ENCODE measurements at places on chromosomes 3 and 15. TPM values are rescaled to one million over a fixed set of nuclear protein-coding genes. Genes with fewer than 3 reads are reported as not detected.

SPINK8 gene
- polyA plus RNA-seq: not detected

GRK7 gene
- polyA plus RNA-seq: 0.13 TPM

GATM gene
- polyA plus RNA-seq: 234 TPM

TLR9 gene
- 0.08 TPM for polyA plus RNA-seq

P2RY13 gene
- polyA plus RNA-seq: 1.9 TPM

FBN1 gene
- 113 TPM for polyA plus RNA-seq

HCN4 gene
- polyA plus RNA-seq: 1.1 TPM

CHRNA7 gene
- polyA plus RNA-seq: 11.6 TPM

DNAJA4 gene
- polyA plus RNA-seq: 26.5 TPM

NPRL2 gene
- 36.9 TPM for polyA plus RNA-seq

CCK gene
- polyA plus RNA-seq: 0.30 TPM

CYB561D2 gene
- 15.5 TPM for polyA plus RNA-seq

SNRPA1 gene
- polyA plus RNA-seq: 65.9 TPM

AADACL2 gene
- not detected for polyA plus RNA-seq

PLSCR2 gene
- 1.2 TPM for polyA plus RNA-seq

ITGB5 gene
- polyA plus RNA-seq: 106 TPM

UBA3 gene
- 82.5 TPM for polyA plus RNA-seq

PLAAT1 gene
- 3.1 TPM for polyA plus RNA-seq

DNA sequence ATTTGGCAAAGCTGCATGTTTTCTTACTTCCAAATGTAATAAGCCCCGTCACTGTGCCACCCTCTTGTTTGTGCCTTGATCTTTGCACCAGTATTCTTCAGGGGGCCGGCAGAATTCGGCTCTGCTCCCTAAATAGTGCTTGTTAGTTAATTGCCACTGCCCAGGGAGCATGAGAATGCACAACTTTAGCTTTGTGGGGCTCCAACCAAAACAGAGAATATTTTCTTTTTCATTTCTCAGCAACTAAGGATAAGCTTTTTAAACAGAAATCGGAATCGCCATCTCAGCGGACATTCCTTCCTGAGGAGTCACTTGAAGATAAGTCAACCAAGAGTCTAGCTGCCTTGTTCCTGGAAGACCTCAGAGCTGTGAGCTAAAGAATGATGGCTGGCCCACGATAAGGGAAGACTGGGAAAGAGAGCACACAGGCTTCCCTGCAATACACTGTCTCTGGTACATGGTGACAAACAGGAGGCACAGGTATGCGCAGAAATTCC lies 106.0 kb downstream of the LRIG1 start:
- no peak for DNase-seq

GRCh38 chr3:38130631-38131065 lies 6.3 kb downstream of the ACAA1 start:
- no peak for DNase-seq

DNA sequence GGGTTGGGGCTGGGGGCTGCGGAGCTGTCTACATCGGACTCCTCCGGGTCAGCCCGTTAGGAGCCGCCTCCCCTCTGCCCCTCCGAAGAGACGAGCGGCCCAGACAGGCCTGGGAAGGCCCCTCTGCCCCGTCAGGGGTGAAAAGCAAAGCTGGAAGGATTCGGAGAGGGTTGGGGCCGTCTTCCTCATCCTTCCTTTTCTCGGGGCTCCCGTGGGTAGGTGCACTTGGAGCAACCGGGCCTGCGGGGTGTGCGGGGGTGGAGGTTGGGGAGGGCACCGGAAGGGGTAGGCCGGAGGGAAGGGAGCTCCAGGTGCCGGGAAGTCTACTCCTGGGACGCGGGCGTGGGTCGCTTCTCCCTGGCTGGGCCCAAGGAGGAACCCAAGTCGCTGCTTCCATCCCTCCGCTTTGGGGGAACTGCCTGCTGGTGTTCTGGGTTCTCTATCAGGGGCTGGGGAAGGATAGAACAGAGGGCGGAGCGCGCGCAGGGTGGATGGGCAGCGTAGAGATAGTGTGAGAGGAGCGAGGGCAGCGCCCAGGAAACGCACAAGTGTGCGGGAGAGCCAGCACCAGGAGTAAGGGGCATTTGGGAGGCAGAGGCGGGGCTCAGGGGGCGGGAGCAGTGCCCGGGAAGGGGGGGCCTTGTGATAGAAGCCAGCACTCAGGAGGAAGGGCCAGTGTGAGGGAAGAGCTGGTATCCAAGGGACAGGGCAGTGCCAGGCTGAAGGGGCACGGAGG lies 590 bp downstream of the POLR2H start:
- DNase-seq: no peak

DNA sequence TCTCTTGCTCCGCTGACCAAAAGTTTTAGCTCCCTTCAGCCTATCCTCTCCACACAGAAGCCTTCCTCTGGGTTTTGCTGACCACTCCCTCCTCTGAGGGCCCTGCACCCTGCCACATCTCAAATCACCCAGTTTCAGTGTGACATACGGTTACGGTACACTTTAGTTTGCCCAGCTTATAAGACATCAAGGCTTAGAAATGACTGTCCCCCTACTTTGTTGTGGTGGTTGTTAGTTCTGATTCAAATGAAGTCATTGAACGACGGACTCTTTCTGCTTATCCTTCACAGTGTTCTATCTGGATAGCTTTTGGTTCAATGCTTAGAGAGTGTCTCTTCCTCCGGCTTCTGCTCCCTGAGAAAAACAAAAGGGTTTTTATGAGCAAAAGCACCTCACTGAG lies 68.0 kb upstream of the NDUFB4 start:
- DNase-seq: no peak

DNA sequence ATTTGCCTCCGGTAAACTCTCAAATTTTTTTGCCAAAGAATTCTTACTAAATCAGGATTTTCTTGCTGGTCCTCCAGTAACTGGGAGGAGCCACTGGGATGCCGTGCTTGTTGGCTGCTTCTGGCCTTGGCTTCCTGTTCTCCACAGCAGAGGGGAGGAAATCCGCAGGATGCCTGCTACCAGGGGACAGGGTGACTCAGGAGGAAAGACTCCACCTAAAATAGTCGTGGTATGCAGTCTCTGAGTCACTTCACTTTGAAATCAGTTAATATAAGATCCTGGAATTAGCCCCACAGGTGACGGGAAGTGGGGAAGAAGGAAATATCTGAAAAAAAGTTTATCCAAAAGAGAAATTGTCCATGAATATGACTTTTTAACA lies 6.5 kb upstream of the TM4SF18 start:
- no peak for DNase-seq

GRCh38 chr15:81113861-81114291 lies 20.2 kb upstream of the CFAP161 start:
- no peak for DNase-seq

GRCh38 chr3:180594631-180595558 lies 7.1 kb upstream of the TTC14 start:
- DNase-seq: no peak

GRCh38 chr3:147390589-147391569 lies 15.5 kb downstream of the ZIC4 start:
- DNase-seq: no peak

- DNase-seq: no peak
Observed at GRCh38 chr3:78516937-78517336, 1250.9 kb downstream of the ROBO1 start.

GRCh38 chr3:13215940-13216546 lies 142.8 kb upstream of the IQSEC1 start:
- no peak for DNase-seq

- no peak for DNase-seq
Observed at GRCh38 chr3:33030802-33031201, 66.1 kb downstream of the GLB1 start.

DNA sequence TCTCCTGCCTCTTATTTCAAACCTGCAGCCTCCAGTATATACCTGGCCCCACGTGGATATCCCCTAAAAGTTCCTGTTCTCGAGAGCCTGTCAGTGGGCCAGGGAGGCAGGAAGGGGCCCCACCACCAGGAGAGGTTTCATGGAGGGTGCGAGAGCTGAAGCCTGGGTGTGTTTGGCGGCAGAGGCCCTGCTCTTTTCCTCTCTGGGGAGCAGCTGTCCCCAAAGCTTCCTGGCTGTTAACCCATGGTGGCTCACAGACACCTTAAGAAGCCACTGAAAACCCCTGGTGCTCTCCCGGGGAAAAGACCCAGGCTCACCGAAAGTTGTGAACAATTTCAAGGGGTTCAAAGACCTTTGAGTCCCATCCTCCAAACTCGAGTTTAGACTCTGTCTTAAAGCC lies 1.1 kb downstream of the PRRT3 start:
- no peak for DNase-seq

- no peak for DNase-seq
Observed at GRCh38 chr15:95410757-95411156, 919.7 kb upstream of the NR2F2 start.

DNA sequence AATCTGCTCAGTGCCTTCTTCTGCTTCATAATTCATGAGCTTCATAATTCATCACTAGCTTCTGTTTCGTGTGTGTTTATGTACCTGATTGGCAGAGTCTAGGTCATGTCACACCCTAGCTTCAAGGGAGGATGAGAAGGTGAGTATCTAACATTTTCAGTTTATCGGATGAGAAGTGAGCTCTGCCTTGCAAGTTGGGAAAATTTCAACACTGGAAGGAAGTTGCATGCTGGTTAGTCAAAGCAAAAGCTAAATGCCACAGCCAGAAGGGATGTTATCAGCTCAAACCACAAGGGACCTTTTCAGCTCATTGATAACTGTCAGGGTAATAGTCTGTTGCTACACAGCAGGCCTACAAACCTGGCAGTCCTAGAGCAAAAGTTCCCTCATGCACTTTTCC lies 7.3 kb upstream of the TNFSF10 start:
- DNase-seq: no peak

GRCh38 chr3:112897791-112898190 lies 51.1 kb upstream of the CD200R1L start:
- DNase-seq: no peak

DNA sequence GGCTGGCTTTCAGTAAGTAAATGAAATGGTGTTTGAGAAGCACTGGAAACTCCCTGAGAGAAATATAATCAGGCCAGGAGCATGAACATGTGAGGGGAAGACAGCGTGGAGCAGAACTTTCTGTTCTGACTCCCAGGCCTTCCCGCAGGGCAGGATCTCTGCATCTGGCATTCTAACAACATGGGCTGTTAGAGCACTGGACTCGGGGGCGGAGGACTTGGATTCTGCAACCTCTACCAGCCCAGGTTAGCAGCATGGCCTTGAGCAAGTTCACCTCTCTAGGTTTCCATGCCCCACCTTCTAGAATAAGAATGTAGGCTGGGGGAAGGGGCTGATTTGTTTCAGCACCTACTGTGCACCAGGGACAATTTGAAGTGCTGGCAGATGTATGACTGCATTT lies 12.5 kb upstream of the BFSP2 start:
- DNase-seq: no peak

GRCh38 chr3:127143172-127143571 lies 49.8 kb upstream of the PRR23E start:
- no peak for DNase-seq

DNA sequence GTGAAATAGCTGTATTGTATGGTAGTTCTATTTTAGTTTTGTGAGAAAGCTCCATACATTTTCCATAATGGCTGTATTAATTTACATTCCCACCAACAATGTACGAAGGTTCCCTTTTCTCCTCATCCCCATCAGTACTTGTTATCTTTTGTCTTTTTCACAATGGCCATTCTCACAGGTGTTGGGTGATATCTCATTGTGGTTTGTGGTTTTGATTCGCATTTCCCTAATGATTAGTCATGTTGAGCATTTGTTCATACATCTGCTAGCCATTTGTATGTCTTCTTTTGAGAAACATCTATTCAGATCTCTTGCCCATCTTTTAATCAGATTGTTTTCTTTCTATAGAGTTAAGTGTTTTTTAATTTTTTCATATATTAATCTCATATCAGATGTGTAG lies 931.9 kb downstream of the IGSF11 start:
- no peak for DNase-seq

- DNase-seq: no peak
Observed at GRCh38 chr3:49794431-49794830, 5.2 kb downstream of the CDHR4 start.

DNA sequence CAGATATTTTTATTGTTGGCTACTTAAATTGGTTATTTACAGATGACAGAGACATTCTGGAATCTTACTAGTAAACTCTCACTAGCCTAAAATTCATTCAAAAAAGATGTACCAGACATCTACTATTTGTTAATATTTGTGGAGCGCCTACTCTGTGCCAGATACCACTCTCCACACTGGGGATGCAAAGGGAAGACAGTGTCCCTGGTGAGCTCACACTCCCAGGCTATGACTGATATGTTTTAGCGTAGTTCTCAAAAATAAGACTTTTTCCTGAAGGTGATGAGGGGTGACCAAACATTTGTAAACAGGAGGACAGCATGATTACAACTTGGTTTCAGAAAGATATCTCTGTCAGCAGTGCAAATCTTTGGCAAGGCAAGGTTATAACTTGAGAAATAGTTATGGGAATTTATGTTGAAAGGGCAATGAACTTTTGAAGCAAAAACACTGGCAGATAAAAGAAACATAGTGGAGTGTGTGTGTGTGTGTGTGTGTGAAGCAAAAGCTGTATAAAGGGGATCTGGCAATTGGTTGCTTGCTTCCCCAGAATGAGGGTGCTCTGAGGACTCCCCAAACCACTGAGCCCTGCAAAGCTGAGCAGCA lies 51.2 kb downstream of the HACD2 start:
- no peak for DNase-seq

- no peak for DNase-seq
Observed at GRCh38 chr3:33388374-33389100, 51.7 kb downstream of the UBP1 start.

- DNase-seq: no peak
Observed at GRCh38 chr15:88701561-88702095, 62.8 kb downstream of the ISG20 start.

DNA sequence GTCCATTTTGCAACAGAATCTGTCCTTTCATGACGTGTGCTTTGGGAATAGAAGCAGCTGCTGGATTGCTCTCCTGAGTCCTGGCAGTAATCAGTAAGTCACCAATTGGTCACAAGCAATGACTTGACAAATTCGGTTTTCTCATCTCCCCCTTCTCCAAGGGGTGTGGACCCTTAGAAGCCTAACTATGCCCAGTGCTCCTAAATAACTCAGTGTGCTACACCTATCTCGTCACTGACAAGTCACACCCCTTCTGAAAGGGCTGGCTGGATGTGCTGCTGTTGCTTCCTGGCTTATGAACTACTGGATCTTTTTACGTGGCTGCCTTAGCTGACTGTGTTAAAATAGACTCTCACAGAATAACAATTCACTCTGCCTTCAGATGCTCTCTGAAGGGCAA lies 1351.5 kb downstream of the ZPLD1 start:
- no peak for DNase-seq

Data from right renal pelvis (tissue), 4 donors.